ENCODE measurements at places on chromosomes 7 and 10.

GRCh38 chr10:97843281-97843671, 6.4 kb upstream of the GOLGA7B start:
- no peak for DNase-seq

DNA sequence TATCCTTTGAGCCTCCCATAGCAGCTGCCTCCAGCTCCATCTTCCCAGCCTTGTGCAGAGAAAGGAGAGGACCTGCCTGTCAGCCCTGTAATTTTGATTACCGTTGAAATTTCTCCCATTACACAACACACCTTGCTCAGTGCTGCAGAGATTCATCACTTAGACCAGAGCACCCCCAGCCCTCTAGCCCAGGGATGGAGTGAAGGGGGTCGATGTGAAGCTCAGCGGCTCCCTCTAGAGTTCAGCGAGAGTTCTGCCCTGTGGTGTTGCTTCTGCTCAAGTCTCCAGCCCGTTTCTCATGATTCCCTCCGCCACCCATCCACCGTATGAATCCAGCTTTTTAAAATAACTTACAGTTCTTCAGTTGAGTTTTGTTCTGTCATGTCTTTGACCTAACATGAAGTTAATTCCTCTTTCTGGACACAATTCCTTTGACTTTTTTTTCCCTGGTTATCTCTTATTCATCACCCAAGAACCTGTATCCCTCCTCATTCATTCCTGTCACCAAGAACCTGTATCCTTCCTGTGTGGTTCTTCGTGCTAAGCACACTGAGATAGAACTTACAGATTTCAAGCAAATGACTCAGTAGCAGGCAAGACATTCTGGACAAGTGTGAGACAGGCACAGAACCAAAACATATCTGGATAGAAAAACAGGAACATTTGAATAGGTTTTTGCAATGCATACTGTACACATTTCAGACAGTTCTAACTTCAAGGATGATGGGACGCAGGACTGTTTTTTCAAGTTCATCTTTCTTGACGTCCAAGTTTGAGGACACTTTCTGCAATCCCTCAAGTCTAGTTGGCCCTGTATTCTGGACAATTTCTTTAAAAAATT, 35.0 kb upstream of the ZNF32 start:
- DNase-seq: no peak

DNA sequence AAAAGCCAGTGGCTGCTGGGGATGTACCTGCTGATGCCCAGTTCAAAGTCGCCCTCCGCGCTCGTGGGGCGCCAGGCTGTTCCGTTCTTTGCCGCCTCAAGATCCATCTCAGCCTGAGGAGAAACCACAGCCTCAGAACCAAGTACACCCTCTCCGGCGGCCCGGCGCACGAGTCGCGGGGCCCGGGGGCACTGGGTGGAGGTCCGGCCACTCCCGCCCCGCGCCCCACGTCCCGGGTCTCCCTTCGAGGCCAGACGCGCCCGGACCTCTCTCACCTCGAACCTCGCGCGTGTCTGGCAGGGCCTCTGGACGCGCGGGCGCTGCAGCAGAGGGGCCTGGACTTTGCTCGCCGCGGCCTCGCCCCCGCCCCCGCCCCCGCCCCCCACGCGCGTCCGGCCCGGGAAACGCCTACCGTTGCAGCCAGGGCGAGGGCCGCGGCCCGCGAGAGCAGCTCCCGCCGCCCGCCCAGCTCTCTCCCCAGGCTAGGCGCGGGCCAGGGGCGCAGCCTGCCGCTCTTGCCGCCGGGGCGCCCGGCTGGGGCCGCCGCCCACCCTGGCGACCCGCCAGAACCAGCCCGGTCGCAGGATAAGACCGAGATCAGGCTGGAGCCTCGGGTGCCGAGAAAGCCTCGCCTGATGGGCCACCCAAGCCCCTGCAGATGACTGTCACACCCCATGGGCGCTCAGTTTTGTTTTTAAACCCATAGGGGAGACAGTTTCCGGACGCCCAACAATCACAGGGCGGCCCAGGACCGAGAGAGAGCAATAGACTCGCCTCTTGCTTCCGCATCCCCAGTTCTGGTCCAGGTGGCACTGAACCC, at the start of gene ABCB4:
TSS of gene ABCB4 (minus strand) at position 322 of the 820 bp plus-strand sequence. CDS start at position 107, 215 bp downstream.
- no peak for DNase-seq

GRCh38 chr7:108030516-108030915, 27.6 kb upstream of the LAMB1 start:
- DNase-seq: no peak

GRCh38 chr10:30980951-30981616, 50.6 kb downstream of the ZNF438 start:
- no peak for DNase-seq

- no peak for DNase-seq
Observed at GRCh38 chr10:121128164-121128563, 277.0 kb downstream of the WDR11 start.

DNA sequence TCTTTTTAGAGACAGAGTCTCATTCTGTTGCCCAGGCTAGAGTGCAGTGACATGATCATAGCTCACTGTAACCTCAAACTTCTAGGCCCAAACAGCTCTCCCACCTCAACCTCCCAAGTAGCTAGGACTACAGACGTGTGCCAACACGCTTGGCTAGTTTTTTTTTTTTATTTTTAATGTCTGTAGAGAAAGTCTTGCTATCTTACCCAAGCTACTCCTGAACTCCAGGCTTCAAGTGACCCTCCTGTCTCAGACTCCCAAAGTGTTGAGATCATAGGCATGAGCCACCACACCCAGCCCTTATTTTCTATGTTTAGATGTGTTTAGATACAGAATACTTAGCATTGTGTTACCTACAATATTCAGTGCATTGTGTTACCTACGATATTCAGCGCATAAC, 46.4 kb downstream of the KMT2E start:
- DNase-seq: no peak

- DNase-seq: no peak
Observed at GRCh38 chr10:100531761-100532160, 2.1 kb upstream of the NDUFB8 start.

DNA sequence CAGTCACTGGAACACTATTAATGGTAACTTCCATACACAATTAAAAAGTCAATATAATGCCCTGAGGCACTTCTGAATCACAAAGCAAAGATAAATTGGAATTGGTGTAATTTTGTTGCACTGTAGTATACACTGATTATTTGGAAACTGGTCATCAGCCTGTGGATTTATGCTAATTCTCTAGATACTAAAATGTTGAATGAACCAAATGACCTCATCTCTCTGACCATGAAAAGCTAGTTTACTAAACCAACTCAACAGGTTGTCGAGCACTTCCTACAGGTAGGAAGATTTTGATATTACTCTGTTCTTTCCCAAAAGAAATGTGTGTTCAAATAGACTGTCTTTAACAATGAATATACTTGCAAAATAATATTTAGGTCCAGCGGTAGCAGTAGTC, 5.3 kb downstream of the NRP1 start:
- DNase-seq: no peak

GRCh38 chr7:102873470-102874165, 39.2 kb upstream of the LRRC17 start:
- no peak for DNase-seq

GRCh38 chr10:86730227-86730626, 26.2 kb upstream of the BMPR1A start:
- no peak for DNase-seq

- peak; percentile 45 for DNase-seq
Observed at GRCh38 chr7:1176891-1177373, 16.9 kb upstream of the ZFAND2A start.

DNA sequence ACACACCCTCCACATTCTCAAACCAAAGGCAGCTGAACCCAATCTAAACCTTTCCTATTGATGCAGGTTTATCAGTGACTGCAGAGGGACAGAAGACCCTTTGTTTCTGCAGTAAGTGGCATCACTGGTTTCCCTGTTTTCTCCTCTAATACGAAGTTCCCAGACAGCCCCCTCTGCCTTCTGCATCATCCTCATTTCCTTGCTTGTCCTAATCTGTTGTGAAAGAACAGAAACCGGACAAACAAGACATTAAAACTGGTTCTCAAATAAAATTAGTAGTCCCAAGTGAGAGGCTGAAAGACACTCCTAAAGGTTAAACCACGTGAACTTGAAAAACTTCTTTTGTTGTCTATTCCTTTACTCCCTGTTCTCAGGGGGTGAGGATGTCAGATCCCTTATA, 10.1 kb upstream of the ADRB1 start:
- no peak for DNase-seq

DNA sequence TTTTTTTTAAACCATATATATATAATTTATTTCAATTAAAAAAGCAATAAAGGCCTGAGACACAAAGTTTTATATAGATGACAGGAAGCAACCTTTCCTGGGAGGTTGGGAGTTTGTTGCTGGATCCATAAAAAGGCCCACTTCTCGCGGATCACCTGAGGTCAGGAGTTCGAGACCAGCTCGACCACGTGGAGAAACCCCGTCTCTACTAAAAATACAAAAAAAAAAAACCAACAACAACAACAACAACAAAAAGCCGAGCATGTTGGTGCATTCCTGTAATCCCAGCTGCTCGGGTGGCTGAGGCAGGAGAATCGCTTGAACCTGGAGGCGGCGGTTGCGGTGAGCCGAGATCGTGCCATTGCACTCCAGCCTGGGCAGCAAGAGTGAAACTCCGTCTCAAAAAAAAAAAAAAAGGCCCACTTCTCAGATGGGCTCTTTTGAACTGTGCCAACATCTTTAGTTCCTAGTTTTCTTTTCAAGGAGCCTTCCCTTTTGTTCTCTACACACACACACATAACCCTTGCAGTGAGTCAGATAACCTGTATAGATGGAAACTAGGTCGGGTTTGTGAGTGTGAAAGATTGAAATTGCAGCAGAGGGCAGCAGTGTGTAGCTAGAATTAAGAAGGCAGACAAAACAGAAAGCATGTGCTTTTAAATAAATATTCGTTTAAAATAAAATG, 1.2 kb upstream of the SMNDC1 start:
- DNase-seq: peak; percentile 3

DNA sequence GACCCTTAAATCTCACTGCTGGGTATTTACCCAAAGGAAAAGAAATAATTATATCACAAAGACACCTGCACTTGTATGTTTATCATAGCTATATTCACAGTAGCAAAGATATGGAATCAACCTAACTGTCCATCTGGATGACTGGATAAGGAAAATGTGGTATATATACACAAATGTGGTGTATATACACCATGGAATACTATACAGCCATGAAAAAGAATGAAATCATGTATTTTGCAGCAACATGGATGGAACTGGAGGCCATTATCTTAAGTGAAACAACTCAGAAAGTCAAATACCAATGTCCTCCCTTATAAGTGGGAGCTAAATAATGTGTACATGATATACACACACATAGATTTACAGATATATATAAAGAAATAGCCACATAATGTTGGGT, 168.2 kb downstream of the SH2D4B start:
- DNase-seq: no peak

GRCh38 chr7:3301831-3302618, 973 bp downstream of the SDK1 start:
- DNase-seq: no peak

GRCh38 chr10:62779487-62780248, 24.9 kb upstream of the ADO start:
- peak; percentile 58 for DNase-seq

- DNase-seq: no peak
Observed at GRCh38 chr10:28449926-28450325, 83.0 kb upstream of the WAC start.
